ENCODE measurements at places on chromosomes 2 and 18. TPM values are rescaled to one million over a fixed set of nuclear protein-coding genes. Genes with fewer than 3 reads are reported as not detected.

LYPD6B gene
- 1.4 TPM for polyA plus RNA-seq

THSD7B gene
- 0.50 TPM for polyA plus RNA-seq

ZNF513 gene
- 30.7 TPM for polyA plus RNA-seq

ANKAR gene
- 4.0 TPM for polyA plus RNA-seq

UGT1A5 gene
- polyA plus RNA-seq, result 0.14 TPM

EFR3B gene
- 0.18 TPM for polyA plus RNA-seq

TRIB2 gene
- polyA plus RNA-seq, result 69.8 TPM

KCNG2 gene
- 0.14 TPM for polyA plus RNA-seq

NCL gene
- 177 TPM for polyA plus RNA-seq

AMER3 gene
- polyA plus RNA-seq, result 0.02 TPM

RGPD4 gene
- polyA plus RNA-seq, result 0.05 TPM

RAB6D gene
- polyA plus RNA-seq, result 0.21 TPM

DAPL1 gene
- polyA plus RNA-seq, result 47.4 TPM

UGT1A3 gene
- not detected for polyA plus RNA-seq

TM4SF20 gene
- polyA plus RNA-seq, result 0.09 TPM

ARHGEF4 gene
- 6.5 TPM for polyA plus RNA-seq

GALR1 gene
- 0.02 TPM for polyA plus RNA-seq

CPO gene
- polyA plus RNA-seq, result 0.27 TPM

DOK1 gene
- 17.2 TPM for polyA plus RNA-seq

SLC30A3 gene
- 0.18 TPM for polyA plus RNA-seq

FOSL2 gene
- polyA plus RNA-seq, result 37.1 TPM

ITPRIPL1 gene
- 1.9 TPM for polyA plus RNA-seq
